CD8-positive, alpha-beta T cell (primary cell): ENCODE measurements at places on chromosomes 12 and 14. TPM values are rescaled to one million over a fixed set of nuclear protein-coding genes. Genes with fewer than 3 reads are reported as not detected.

Gene RDH16
- total RNA-seq: 0.60 TPM

GRCh38 chr14:69873877-69874780 lies 5.1 kb upstream of the SMOC1 start:
- DNase-seq: no peak

GRCh38 chr14:91269076-91269991 lies 24.8 kb upstream of the GPR68 start:
- DNase-seq: no peak

GRCh38 chr12:109760031-109760929 lies 46.7 kb downstream of the FAM222A start:
- DNase-seq: no peak

Gene PTCSC3
- total RNA-seq: not detected

DNA sequence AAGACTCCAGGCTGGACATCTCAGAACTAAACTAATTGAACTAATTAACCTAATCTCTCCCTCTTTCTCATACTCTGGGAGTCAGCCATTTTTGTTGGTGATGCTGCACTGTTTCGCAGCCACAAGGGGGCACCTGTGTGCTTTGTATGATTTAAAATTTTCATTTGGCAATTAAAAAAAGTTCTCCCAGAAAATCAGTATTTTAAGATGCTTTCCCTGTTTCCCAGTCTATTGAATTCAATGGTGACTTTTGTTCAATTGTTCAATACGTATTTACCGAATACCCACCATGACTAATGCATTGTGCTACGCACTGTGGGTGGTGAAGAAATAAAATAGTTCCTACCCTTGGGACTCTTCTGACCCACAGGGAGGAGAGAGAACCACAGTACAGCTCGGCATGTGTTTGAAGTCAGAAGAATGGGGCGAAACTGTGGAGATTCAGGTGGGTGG lies 63.7 kb downstream of the ZNF664 start:
- DNase-seq: peak; percentile 20

- no peak for DNase-seq
These were observed 177.6 kb downstream of the RIMBP2 start for GRCh38 chr12:130538343-130539095.

DNA sequence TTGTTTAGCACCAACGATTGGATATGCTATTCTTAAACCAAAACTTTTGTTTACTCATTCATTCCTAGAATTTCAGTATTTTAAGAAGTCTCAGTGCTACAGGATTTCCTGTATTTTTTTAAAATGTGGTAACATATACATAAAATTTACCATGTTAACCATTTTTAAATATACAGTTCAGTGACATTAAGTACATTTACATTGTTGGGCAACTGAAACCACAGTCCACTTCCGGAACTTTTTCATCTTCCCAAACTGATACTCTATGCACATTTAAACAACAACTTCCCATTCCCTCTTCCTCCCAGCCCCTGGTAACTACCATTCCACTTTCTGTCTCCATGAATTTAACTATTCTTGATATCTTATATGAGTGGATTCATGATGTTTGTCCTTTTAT lies 30.3 kb downstream of the PDE3A start:
- DNase-seq: no peak

Gene PTGER2
- 4.3 TPM for total RNA-seq
